ENCODE measurements at places on chromosomes 16 and 17.

DNA sequence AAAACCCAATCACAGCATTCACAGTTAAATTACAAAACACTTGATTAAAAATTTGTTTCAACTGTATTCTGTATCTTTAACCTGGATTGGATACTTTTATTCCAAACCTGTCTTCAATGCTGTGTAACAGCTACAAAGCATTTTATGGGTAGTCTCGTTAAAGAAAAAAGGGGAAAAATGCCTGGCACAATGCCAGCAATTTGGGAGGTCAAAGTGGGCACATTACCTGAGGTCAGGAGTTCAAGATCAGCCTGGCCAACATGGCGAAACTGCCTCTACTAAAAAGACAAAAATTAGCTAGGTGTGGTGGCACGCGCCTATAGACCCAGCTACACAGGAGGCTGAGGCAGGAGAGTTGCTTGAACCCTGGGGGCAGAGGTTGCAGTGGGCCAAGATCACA, 4.0 kb downstream of the GNA13 start:
- DNase-seq: no peak

GRCh38 chr16:53960954-53961616, 257.1 kb downstream of the FTO start:
- DNase-seq: no peak

GRCh38 chr17:79811011-79811867, 14.4 kb upstream of the CBX8 start:
- DNase-seq: peak; percentile 75

GRCh38 chr17:3893003-3893719, at the start of gene CAMKK1:
TSS of gene CAMKK1 (minus strand) at chr17:3893053. CDS start at chr17:3885687, 7,366 bp downstream.
- peak; percentile 86 for DNase-seq

- DNase-seq: no peak
Measured at GRCh38 chr16:69544088-69544487, 21.7 kb upstream of the NFAT5 start.

- DNase-seq: no peak
Measured at GRCh38 chr17:82967268-82968032, 112.0 kb upstream of the METRNL start.

- no peak for DNase-seq
Measured at GRCh38 chr16:53257001-53257400, 177.3 kb upstream of the RBL2 start.

DNA sequence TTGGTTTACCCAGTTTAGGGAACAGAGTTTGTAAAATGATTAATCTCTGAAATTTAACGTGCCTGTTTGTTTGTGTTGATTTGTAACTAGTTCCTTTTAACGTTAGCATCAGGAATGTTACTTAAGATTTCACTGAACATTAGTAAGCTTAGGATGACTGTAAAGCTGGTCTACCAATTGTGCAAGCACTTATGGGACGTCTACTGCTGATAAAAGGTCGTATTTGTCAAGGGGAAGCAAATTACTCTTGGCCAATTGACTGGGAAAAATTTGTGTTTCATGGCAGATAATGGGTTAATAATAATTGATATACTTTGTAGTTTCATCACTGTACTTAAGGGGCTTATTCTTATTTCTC, 11.8 kb downstream of the METTL9 start:
- no peak for DNase-seq

GRCh38 chr16:59683709-59684108, 949.6 kb upstream of the GOT2 start:
- no peak for DNase-seq

DNA sequence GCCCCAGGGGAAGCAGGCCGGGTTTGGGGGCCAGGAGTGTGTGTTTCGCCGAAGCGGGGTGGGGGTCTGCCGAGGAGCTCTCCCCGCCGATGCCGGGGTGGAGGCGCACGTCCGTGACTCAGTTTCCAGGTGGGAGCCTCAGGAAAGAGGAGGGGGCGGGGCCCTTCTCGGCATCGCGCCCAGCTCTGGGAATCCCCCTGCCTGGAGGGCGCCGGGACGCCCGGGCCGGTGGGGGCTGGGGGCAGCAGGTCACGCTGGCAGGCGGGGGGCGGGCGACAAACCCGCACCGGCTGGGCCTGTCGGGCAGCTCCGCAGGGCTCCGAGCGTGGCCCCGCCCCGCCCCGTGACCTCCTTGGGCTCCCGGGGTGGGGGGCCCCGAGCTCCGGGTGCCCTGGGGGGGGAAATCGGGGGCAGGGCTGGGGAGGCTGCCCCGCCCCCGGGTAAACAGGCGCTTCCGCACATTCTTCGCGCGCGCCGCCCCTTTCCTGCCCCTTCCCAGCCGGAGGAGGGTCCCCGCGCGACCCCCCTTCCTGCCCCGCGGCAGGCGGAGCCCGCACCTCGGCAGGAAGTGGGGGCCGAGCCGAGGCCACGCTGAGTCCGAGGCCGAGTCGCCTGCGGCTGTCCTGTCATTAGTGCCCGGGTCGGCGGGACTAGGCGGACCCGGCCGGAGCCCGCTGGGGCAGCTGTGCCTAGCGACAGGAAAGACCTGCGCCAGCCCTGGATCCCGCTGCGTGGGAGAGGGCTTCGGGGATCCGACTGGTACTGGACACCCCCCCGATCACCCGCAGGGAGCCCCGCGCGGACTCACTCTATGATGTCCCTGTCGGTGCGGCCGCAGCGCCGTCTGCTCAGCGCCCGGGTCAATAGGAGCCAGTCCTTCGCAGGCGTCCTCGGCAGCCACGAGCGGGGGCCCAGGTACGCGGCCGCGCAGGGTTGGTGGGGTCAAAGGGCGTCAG, 9.3 kb downstream of the RIPOR1 start:
- no peak for DNase-seq

GRCh38 chr16:21980032-21980431, 20.9 kb downstream of the PDZD9 start:
- no peak for DNase-seq

DNA sequence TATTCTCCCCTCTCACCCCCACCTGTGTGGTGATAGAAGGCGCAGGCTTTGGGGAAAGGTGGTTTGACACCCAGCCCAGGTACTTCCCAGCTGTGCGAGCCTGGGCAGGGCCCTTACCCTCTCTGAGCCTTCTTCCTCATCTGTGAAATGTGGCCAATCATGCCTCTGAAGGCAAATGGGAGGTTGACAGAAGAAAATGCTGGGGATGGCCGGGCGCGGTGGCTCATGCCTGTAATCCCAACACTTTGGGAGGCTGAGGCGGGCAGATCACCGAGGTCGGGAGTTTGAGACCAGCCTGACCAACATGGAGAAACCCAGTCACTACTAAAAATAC, 43.7 kb downstream of the CRISPLD2 start:
- DNase-seq: no peak

DNA sequence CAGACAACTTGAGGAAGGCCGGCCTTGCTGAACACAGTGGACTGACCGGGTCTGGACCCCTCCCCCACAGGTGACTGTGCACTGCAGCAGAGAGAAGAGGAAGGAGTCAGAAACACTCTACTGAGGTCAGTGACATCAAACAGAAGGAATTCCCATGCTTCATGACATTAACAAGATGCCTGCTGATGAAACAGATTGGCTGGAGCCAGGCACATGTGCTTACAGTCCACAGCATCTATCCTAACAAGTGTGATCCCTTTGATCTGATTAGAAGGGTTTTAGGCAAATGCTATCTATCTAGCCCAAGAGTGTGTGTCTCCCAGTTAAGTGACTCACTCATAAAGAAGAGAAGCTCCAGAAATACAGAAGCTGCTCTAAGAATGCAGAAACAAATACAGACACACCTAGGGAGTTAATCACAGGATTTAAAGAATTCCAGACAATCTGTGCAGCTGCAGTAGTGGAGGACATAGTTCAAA, 90.2 kb downstream of the SYCE1L start:
- DNase-seq: no peak

DNA sequence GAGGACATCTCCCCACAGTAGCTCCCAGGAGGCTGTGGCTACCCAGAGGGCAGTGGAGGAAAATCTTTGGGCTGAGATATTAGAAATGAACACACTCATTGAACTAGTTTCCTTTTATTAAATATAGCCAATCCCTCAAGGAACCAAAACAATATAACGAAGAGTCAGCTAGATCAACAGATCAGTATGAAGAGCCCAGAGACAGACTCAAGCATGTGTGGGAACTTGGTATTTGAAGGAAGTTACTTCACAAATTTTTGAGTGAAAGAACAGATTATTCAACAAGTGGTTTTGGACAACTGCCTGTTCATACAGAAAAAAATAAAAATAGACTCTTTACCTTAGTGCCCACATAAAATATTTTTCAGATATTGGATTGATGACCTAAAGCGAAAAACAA, 183.6 kb upstream of the PMFBP1 start:
- DNase-seq: no peak

GRCh38 chr17:2302778-2303203, 794 bp downstream of the SMG6 start:
- no peak for DNase-seq

DNA sequence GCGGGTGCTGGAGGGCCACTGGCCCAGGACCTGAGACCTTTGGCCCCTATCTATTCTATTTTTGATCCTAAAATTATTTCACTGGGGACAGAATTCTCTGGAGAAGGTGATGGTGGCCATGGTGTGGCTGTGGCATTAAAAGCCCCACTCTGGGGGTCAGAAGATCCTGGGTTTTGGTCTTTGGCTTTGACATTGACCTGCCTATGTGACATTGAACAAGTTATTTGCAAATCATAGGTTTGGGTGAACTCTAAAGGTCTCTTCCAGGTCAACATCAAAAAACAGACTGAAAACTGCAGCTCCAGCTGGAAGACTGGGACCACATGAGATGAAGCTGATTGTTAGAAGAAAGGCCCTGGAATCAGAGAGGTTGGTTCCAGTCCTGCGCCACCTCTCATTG, 2.3 kb upstream of the CDH1 start:
- no peak for DNase-seq

DNA sequence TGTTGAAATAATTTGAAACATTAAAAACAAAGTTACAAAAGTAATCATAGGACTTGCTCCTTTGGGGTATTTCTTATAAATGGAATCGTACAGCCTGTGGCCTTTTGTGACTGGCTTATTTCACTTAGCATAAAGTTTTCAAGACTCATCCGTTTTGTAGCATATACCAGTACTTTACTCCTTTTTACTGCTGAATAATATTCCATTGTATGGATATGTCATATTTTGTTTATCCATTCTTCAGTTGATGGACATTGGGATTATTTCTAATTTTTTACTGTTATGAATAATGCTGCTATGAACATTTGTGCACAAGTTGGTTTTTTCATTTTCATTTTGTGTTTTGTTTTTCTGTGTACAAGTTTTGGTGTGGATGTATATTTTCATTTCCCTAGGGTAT, 30.0 kb upstream of the RHBDL3 start:
- no peak for DNase-seq

GRCh38 chr17:43818966-43819365, 14.0 kb downstream of the MPP3 start:
- no peak for DNase-seq

- DNase-seq: no peak
Measured at GRCh38 chr16:80122115-80122514, 418.7 kb upstream of the DYNLRB2 start.

DNA sequence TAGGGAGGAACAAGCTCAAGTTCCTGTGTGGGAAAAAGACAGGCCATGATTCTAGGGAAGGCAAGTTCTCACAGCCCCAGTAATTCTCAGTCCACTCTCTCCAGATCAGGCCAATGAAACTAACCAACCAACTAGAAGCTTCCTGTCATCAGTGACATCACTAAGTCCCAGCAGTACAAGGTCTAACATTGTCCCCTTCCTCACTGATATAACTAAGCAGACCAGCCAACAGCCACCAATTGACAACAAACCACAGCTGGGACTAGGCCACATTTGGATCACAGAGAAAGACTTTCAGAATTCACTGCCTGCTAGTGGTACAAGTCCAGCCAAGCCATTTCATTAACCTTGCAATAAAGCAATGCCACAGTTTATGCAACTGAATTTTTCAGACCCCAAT, 94.0 kb downstream of the CACNG1 start:
- DNase-seq: no peak

DNA sequence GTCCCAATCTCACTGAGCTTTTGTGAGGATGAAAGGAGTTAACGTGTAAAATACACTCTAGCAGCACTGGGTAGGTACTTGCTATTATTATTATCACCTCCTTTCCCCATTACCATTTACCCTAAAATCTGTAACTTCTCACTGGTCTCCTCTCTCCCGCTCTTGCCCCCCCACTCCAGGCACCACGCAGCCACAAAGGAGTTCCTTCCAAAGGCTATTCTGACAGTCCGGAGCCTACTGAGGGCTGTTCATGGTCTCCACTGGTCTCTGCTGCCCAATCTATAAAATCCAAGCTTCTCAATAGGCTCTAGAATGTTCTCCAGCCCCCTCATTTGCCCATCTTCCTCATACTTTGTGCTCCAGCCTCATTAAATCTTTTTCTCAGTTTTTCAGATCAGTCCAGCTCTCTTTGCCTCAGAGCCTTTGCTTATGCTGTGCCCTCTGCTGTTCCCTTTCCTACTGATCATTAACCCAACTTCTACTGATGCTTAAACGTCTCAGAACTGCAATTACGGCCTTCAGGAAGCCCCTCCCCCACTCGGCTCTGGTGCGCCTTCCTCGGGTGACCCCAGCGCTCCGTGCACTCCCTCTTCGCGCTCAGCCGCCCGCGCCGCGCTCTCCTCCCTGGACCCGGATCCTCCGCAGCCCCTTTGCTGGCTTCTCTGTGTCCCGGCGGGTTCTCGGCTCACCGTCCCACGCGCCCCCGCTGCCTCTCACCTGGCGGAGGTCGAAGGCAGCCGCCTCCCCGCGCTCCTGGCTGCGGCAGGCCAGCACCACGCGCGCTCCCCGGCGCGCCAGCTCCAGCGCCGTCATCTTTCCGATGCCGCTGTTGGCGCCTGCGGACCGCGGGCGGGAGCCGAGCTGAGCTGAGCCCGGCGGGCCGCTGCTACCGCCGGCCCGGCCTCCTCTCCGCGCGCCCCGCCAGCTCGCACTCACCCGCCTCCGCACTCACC, 737 bp downstream of the DHRS13 start:
- DNase-seq: peak; percentile 59
